Ovary (tissue), 10 donors: ENCODE measurements at places on chromosomes 7 and 10. TPM values are rescaled to one million over a fixed set of nuclear protein-coding genes. Genes with fewer than 3 reads are reported as not detected.
A peak's percentile ranks its signal among the peaks of the same experiment; 100 is the strongest.

DNA sequence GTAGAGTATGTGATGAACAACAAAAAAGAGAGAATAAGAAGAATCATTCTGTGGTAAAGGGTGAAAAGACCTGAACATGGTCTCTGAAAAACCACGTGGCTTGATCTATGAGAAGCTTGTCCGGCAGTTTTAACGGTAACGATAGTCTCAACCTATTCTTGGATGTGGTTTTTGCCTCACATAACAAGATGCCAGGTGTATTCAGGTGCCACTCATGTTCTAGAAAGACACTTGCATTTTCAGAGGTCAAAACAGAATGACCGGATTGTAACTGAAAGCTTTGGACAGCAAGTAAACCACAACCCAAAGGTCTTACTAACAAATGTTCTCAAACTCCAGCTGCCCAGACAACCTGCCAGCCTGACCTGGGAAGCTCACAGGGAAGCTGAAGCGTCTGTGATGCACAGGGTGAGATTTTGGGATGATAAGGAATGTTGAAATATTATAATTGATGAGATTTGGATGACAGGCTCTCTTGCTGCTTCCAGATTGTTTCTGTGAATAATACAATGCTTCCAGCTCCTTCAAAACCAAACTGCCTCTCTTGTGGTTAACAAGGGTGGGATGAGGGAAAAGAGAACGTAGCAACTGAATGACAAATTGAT lies 137.4 kb upstream of the GRB10 start:
- H3K27ac ChIP-seq: no peak overlapping the region
- H3K4me1 ChIP-seq: no peaks in the 10 kb centered on the region
- no peak overlapping the region for H3K4me3 ChIP-seq
- H3K27me3 ChIP-seq: no peaks in the 10 kb centered on the region
- H3K36me3 ChIP-seq: no peaks in the 10 kb centered on the region

The PDZD7 gene
- total RNA-seq: 1.2 TPM

DNA sequence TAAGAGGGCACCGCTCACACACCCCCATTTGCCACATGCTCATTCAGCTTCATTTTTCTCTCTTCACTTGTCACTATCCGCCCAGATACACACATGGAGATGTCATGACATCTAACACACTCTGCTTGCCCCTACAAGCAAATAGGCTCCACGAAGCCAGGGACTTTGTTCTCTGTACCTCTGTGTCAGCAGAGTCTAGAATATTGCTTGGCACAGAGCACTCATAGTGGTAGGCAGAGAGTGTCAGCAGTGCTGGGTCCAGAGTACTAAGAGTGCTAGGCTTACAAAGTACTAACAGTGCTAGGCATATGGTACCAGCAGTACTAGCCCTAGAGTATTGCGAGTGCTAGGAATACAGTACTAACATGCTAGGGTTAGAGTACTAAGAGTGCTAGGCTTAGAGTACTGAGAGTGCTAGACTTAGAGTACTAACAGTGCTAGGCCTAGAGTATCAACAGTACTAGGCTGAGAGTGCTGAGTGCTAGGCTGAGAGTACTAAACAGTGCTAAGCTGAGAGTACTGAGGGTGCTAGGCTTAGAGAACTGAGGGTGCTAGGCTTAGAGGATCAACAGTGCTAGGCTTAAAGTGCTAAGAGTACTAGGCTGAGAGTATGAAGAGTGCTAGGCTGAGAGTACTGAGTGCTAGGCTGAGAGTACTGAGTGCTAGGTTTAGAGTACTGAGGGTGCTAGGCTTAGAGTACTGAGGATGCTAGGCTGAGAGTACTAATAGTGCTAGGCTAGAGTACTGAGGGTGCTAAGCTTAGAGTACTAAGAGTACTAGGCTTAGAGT lies 166.1 kb downstream of the PRKAG2 start:
- H3K27me3 ChIP-seq: no peaks in the 10 kb centered on the region
- DNase-seq: no peak
- H3K36me3 ChIP-seq: no peaks in the 10 kb centered on the region
- no peak overlapping the region for H3K4me3 ChIP-seq
- H3K4me1 ChIP-seq: peaks cover 9% of the 10 kb centered on the region

The FAM25G gene
- not detected for total RNA-seq

The AKR1B15 gene
- total RNA-seq: not detected

DNA sequence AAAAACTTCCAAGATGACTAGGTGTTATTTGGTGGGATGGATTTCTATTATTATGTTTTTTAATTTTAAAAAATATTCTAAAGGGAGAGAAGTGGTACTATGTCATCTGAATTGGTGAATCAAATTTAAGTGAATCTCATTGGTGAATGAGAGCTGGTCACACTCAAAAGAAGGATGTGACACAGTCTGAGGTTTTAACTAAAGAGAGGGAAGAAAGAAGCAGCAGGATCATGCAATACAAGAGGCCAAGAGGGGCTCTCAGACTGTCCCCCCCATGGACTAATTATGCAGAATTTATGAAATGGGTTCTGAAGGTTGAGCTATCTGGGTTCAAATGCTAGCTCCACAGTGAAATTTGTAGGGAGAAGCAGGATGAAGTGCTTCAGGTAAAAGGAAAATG lies 16.2 kb downstream of the MACC1 start:
- H3K4me3 ChIP-seq: no peak overlapping the region
- no peaks in the 10 kb centered on the region for H3K4me1 ChIP-seq
- no peak for DNase-seq
- no peaks in the 10 kb centered on the region for H3K27me3 ChIP-seq

- H3K4me1 ChIP-seq: peaks cover 5% of the 10 kb centered on the region
- DNase-seq: peak; percentile 65
- H3K36me3 ChIP-seq: no peaks in the 10 kb centered on the region
These were observed 14.0 kb downstream of the ADAM8 start for GRCh38 chr10:133262696-133263095.

The PAPOLB gene
- total RNA-seq: 0.20 TPM

GRCh38 chr10:131127610-131128009 lies 183.9 kb downstream of the TCERG1L start:
- peaks cover 15% of the 10 kb centered on the region for H3K4me1 ChIP-seq
- H3K27me3 ChIP-seq: no peaks in the 10 kb centered on the region
- no peak for DNase-seq

GRCh38 chr7:131218727-131219128 lies 108.9 kb upstream of the MKLN1 start:
- H3K27me3 ChIP-seq: no peaks in the 10 kb centered on the region
- no peaks in the 10 kb centered on the region for H3K4me1 ChIP-seq
- H3K4me3 ChIP-seq: no peak overlapping the region

DNA sequence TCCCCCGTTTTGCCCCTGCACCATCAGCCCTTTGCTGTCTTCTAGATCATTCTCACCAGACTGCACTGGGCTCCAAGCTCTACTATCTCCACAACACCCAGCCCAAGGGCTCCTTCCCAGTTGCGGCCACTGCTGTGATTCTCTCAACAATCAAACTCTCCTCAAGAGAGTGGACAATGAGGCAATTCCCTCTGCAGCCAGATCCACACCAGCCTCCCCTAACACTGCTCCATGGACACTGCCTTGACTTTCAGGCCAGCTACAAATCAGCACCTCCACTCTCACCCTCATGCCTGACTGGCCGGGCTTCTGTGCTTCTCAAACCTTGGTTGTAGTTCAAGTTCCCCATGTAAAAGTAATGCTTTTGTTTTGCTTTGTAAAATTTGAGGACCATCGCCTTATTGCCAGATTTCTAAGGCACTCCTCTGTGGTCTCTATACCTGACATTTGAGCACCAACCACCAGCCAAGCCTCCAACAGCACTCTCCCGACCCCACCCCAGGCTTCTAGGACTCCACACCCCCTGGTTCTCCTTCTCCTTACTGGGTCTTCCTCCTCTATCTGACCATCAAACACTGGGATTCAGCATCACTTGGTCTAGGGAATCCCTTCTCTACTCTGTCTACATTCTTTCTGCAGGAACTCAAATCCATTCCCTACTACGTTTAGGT lies 45.4 kb downstream of the PPIF start:
- H3K4me3 ChIP-seq: no peak overlapping the region
- H3K4me1 ChIP-seq: peaks cover 19% of the 10 kb centered on the region
- no peaks in the 10 kb centered on the region for H3K36me3 ChIP-seq
- H3K27ac ChIP-seq: no peak overlapping the region
